Activated CD8-positive, alpha-beta memory T cell treated with anti-CD3 and anti-CD28 coated beads for 1 hour (primary cell): ENCODE measurements at places on chromosomes 12 and 14.

DNA sequence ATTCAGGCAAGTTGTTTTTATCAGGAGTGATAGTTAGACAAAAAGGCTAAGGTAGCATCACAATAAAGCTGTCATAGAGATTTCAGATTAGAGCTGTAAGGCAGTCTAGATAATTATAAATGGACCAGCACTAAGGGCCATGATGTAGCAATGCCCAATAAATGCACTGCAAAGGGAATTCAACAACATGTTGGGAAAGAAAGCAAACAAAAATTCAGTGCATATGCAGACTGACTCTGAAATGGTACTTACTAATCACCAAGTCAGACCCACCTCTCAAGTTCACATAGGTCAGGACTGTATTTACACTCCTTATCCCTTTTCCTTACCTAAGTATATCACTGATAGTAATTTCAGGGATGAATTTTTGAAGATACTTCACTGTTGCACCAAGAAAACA, 33.7 kb upstream of the SOS2 start:
- no peak for DNase-seq

DNA sequence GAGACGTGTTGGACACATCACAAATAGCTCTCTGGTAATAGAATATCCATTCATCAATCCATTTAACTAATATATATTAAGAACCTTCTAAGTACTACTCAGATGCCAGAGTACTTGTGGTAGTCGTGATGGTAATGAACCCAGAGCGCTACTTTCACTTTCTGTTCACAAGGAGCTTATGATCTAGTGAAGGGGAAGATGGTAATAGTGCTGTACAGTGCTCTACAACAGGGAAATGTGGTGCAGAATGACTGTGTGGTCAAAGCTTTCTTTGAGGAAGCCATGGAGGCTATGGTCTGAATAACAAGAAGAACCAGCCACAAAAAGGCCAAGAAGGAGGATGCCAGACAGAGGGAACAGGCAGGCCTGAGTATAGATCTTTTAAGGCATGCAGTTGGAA, 212.0 kb downstream of the PTPRO start:
- no peak for DNase-seq

DNA sequence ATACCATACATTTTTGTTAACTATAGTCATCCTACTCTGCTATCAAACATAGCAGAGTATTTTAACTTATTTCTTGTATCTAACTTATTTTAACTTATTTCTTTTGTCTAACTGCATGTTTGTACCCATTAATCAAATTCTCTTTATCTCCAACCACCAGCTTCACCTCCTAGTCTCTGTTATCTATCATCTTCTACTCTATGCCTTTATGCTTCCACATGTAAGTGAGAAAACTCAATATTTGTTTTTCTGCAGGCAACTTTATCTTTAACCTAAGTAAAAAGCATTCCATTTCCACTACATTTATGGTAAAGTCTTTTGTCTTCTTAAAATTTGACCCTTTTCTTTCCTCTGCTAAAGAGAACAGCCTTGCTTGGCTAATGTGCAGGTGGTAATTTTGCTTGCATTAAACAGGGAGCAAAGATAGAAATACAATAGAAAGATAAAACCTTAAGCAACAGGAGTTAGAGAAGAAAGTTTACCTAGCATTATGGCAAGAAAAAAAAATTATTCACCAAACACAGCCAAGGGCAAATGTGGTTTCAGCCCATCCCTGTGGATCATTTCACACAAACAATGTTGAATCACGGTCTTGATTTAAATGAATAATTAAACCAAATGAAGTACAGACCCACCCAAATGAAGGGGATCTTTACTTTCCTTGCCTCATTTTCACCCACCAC, 110.9 kb upstream of the TSPAN8 start:
- DNase-seq, result no peak

DNA sequence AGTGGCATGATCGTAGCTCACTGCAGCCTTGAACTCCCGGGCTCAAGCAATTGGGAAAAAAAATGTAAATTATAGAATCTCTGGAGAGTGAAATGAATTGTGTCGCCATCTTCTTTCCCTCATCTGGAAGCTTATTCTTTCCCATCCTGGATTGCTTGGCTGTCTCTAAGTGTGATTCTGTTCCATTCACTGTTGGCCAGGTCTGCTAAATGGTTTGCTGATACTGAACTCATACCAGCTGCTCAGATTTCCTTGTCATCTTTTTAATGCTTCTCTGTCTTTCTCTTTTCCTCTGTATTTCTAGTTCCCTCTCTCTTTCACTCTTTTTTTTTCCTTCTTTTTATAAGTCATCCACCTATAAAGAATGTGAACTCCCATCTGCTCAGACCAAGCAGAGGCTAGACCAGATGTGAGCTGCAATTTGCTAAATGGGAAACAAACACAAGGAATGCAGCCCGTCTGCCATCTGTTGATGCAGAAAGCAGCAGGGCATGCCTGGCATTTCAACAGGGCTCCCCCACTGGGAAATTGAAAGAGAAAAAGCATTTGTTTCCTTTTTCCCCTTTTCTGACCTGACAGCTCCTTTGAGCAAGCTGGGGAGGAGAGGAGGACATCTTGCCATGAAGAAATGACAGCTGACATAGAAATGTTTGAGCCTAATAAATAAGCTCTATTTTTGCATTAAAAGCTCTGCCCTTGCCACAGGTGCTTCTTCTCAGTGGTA, 1823.6 kb upstream of the FLRT2 start:
- DNase-seq, result no peak

GRCh38 chr12:64665514-64665913, 55.2 kb downstream of the RASSF3 start:
- DNase-seq, result no peak

- DNase-seq, result no peak
Measured at GRCh38 chr12:130508318-130508717, 170.6 kb downstream of the PIWIL1 start.

- no peak for DNase-seq
Measured at GRCh38 chr12:49951411-49952240, 1.1 kb downstream of the AQP2 start.

DNA sequence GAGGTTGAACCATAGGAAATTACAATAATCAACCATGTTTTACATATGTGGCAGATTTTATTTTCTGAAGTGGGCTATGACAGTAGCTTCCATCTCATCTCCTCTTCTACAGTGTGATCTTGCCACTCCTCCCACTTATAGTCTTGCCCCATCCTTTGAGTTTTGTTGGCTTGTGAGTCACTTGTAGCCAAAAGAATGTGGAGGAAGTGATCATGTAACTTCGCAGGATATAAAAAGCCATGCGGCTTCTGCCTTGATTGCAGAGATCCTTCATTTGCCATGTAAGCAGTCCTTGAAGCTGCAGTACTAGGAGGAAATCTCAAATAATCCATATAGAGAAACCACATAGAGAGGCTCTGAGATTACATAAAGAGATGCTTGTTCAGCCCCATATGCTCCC, 13.7 kb upstream of the ZNF84 start:
- no peak for DNase-seq

DNA sequence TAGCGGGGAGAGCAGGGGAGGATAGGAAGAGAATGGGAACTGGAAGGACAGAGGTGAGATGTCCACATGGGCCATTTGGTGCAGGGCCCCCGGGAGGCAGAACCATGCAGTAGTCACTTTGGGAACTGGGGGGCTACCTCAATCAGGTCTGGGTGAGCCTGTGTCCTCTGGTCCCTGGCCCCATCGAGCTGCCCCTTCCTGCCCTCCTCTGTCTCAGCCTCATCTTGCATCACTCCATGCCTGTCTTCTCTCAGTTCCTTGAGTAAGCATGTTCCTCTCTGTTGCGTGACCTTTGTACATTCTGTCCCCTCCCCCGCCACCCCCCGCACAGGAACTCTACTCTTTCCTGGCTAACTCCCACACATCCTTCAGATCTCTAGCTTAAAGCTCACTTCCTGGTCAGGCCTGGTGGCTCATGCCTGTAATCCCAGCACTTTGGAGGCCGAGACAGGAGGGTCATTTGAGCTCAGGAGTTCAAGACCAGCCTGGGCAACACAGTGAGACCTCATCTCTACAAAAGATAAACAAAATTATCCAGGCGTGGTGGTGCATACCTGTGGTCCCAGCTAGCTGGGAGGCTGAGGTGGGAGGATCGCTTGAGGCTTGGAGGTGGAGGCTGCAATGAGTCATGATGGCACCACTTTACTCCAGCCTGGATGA, 23.2 kb downstream of the FOS start:
- no peak for DNase-seq

GRCh38 chr12:105262461-105263184, 26.6 kb upstream of the APPL2 start:
- no peak for DNase-seq

GRCh38 chr14:23162800-23163199, 20.7 kb downstream of the SLC7A8 start:
- no peak for DNase-seq

GRCh38 chr12:85279449-85280164, 413 bp upstream of the ALX1 start:
- DNase-seq, result no peak

- DNase-seq, result no peak
Measured at GRCh38 chr14:98651037-98651436, 621.0 kb downstream of the BCL11B start.

- DNase-seq, result no peak
Measured at GRCh38 chr12:129550353-129550752, 353.5 kb downstream of the TMEM132D start.

DNA sequence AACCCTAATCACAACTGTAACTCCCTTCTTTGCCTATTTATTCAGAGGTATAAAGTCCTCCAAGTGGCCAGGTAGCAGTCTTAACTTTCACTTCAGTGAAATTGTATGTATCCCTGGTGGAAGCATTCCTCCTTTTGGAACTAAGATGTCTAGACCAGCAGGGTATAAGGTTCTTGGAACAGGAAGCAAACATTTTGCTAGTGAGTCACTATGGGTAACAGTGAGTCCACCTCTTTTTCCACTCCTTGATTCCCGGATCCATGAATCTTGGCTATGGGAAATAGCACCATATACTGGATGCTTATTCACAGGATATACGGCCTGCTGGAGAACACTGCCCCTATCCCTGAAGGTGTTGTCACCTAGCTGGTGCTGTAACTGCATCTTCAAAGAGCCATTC, 80.2 kb downstream of the KCNA5 start:
- no peak for DNase-seq

GRCh38 chr12:3964439-3964838, 91.2 kb upstream of the PARP11 start:
- no peak for DNase-seq

DNA sequence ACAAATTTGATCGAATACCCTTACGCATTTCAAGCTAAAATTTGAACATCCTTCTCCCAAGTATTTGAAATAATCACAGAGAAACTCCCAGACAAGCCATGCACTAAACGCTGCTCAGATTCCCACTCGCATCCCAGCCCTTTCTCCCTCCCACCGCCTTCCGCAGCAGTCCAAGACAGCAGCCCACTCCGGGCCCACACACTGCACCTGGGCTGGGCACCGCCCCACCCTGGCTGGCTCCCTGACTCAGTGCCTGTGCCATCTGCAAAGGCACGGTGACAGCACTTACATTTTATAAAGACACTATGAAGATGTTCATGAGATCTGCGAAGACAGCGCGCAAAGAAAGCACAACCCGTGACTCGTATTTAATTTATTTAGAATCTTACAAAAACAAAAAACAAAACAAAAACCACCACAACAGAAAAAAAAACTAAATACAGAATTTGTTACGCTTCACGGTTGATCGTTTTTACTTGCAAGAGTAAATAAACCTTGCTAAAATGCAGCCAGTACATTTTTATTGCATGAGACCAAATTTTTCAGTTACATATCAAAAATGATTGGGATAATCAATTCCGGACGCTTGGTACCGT, 17.2 kb upstream of the CDK2AP1 start:
- DNase-seq, result no peak

DNA sequence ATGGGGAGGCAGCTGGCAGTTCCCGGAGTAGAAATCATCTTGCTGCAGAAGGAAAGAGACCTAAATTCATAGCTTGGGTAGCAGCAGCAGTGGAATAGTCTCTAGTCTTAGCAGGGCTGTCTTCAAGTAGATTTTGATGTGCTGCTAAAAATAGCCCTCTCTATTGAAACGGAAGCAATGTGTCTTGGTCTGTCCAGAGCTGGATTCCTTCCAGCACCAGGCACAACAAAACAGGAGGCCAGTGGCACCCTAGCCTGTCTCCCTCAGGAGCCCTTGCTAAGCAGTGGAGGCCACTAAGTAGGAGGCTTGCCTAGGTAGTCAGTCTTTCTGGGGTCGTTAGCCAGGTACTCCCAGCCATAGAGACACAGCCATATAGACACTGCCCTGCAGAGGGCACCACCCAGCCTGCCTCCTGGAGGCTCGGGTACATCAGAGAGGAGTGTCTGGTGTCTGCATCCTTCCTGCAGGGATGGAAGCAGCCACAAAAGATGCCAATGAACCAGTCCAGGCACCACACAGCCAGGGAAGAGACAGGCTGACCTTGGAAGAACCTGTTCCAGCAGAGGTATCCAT, 97.5 kb downstream of the CRACR2A start:
- DNase-seq, result no peak

GRCh38 chr14:66842911-66843512, 335.1 kb downstream of the GPHN start:
- no peak for DNase-seq

DNA sequence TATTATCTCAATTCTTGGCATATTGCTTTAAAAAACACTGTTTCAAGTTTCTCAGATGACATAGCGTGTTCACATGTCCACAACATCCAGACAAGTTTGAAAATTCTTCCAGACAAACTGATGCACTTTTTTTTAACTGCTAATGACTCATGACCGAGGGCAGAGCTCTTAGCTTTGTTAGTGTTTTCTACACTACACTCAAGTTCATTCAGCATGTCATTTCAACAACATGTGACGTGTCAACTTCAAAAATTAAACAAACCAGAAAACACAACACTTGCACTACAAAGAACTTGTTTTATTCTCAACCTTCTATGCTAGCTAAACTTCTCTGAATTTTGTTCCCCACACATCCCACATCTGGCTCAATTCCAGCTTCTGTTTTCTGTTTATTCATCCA, 1186.3 kb upstream of the FLRT2 start:
- DNase-seq, result no peak

GRCh38 chr14:103000291-103000921, 56.9 kb downstream of the CDC42BPB start:
- DNase-seq, result no peak

DNA sequence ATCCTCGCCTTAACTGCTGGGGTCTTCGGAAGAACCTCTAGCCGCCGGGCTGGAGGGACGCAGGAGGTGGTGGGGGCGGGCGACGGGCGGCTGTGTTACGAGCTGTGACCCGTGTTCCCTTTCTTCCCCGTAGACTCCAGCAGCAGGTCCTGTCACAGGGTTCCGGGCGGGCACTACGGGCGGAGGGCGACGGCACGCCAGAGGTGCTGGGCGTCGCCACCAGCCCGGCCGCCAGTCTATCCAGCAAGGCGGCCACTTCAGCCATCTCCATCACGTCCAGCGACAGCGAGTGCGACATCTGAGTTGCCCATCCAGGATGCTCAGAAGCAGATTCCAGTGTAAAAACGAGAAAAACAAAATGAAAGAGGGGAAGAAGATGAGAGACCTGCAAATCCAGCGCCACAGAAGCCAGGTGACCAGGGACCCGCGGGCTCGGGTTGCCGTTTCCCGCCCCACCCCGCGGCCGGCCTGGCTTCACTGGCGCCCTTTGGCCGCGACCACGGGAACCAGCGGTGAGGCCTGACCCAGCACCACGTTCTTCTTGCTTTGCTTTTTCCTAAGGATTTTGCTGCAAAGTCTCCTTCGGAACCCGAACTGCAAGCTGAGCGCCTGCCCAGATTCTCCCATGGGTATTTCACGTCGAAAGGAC, 2.1 kb downstream of the SIX6 start:
- DNase-seq, result no peak

GRCh38 chr12:121911824-121912585, 6.4 kb upstream of the CFAP251 start:
- DNase-seq, result no peak
